ENCODE measurements at places on chromosomes 2 and 18.

GRCh38 chr18:48592540-48593171, 53.8 kb downstream of the CTIF start:
- DNase-seq, result no peak

GRCh38 chr2:162123806-162124758, 28.0 kb downstream of the GCG start:
- DNase-seq, result peak; percentile 43

GRCh38 chr2:21469564-21469963, 345.8 kb downstream of the TDRD15 start:
- DNase-seq, result no peak

DNA sequence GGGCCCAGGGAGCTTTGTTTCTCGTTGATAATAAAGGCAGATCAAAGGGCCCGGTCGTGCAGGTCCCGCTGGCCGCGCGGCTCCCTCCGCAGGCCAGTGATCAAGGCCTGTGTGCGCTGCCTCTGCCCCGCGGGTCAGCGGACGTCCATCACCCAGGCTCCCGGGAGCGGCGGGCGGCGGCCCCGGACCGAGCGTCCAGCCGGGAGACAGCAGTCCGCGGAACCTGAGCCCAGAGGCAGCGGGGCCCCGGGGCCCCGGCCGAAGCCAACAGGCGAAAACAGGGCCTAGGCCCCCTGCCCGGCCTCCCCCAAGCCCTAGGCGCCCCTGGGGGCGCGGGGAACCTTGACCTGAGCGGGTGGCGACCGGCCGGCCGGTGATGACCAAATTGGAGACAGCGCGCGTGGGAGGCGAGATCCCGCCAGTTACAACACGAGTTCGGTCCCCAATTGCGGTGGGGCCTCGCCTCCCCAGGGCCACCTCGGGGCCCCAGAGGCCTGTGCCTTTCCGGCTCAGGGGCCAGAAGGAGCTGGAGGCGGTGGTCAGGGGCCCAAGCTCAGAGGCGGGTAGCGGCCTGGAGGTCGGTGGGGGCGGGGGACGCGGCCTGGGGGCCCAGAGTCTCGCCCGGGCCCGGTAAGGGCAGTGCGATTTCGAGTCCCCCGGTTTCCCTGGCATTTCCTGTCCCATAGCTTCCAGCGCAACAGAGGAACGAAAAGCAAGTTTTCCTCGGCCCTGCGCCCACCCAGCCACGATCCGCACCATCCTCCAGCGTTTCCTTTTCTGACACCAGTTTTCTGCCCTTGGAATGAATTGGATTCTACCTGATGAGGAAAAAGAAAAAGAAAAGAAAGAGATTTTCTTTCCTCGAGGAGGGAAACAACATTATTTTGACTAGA, 5.9 kb downstream of the SP9 start:
- DNase-seq, result no peak

DNA sequence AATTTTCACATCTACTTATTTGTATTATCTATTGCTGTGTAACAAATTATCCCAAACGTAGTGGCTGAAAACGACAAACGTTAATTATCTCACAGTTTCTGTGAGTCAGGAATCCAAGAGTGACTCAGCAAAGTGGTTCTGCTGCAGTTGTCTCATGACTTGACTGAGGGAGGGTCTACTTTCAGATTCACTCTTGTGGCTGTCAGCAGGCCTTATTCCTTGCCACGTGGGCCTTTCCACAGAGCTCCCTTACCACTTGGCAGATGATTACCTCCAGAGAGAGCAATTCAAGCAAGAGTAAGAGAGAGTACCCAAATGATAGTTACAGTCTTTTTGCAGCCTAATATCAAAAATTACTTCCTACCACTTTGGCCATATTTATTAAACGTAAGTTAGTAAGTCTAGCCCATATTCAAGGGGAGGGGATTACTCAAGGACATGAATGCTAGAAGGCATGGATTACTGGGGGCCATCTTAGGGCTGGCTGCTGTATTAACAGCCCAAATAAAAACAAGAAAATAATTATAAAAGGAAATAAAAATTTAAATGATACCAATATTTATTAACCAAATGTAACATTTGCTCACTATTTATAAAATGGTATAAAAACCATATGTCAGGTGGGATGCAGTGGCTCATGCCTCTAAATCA, 48.7 kb upstream of the NBEAL1 start:
- peak; percentile 80 for DNase-seq

- no peak for DNase-seq
These were observed 240.2 kb downstream of the KCNS3 start for GRCh38 chr2:18118703-18119102.

GRCh38 chr2:126863336-126864015, 35.2 kb upstream of the TEX51 start:
- DNase-seq, result no peak

- DNase-seq, result no peak
These were observed 352.5 kb downstream of the ARHGAP15 start for GRCh38 chr2:143481733-143482132.

- no peak for DNase-seq
These were observed 71.9 kb downstream of the EPC2 start for GRCh38 chr2:148716378-148716920.

- no peak for DNase-seq
These were observed 65.9 kb upstream of the WIPF1 start for GRCh38 chr2:174663550-174663949.

- no peak for DNase-seq
These were observed 257.1 kb downstream of the HNMT start for GRCh38 chr2:138221358-138221757.

GRCh38 chr2:33013684-33014110, 66.9 kb downstream of the LTBP1 start:
- no peak for DNase-seq

DNA sequence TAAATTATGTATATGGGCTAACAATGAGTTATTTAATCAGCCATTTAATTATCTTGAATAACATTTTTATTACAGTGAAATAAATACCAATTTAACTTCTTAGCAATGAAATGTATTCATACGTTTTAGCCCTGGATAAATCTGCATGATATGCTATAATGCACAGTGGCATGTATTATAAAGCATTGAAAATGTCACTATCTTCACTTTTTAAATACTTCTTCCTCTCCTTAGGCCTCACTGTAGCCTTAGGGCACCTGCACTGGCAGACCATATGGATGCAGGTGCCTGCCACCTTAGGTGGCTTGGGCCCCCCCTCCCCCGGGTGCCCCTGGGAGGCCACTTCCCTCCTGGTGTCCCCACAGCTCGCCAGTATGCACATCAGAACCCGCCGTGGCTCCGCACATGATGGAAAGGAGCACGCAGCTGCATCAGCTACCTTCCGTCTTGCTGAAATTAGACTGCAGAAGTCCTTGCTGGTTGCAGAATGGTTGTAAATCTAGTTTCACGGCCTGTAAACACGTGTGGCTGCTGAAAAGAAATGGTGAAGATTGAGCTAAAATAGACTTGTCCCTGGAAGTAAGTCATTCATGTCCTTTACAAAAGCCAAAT, 56.7 kb downstream of the ADI1 start:
- DNase-seq, result no peak

DNA sequence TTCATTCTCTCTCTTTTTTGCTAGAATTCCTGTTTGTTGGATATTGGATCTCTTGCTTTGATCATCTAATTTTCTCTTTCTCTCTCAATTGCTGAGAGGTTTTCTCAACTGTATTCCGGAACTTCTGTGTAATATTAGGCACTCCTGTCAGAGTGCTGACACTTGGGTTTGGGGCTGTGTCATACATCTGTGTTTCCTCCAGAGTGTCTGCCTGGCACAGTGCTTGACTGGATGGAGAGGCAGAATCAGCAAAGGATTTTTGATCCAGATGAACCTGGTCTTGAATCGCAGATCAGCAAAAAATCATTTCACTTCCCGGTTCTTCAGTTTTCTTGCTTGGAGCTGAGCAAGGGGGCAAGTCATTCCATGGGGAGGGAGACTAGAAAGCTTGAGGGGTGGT, 87.7 kb upstream of the CXCR4 start:
- DNase-seq, result no peak

DNA sequence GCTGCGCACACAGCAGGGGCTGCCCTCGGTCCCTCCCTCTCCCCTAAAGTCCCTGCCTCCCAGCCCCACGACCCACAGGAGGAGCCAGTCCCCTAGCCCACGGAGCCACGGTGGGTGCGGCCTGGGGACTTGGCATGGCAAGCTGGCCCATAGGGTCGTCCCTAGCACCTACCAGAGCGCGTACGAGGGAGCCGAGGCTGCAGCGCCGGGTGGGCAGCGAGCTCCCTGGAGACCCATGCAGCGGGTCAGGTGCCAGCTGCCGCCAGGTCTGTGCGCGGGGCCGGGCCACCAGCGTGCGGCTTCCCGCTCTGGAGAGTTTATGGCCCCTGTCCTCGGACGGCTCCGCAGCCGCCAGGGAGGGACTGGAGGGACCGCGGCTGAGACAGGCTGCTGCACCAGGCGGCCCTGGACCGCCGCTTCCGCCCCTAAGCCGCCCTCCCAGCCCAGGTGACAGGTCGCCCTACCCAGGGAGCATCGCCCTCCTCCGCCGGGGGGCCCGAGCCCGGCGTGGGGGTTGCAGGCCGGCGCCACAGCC, 273.6 kb downstream of the CCDC74A start:
- DNase-seq, result no peak

DNA sequence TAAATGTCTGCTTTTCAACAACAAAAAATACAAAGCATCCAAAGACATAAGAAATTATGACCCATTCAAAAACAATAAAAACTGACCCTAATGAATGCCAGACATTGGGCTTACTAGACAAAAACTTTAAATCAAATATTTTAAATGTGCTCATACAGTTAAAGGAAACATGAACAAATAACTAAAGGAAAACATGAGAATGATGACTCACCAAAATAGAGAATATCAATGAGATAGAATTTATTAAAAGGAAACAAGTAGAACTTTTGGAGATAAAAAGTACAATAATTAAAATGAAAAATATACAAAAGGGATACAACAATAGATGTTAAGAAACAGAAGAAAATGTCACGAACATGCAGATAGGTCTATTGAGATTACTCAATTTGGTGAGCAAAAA, 110.6 kb downstream of the TRABD2A start:
- DNase-seq, result no peak

DNA sequence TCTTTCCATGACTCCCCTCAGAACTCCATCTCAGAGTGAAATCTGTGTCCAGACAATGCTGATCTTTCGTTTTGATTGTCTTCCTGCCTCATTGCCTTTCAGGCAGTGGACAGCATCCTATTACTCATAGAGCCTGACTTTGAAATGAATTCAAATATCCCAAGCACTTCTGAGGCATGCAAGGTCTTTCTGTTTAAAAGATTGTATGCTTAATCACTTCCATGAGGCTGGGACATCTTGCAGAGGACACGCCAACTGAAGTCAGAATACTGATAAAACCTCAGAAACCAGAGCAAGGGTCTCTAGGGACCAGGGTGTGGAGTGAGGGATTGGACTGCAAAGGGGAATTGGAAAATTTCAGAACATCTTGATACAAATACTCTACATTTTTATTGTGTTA, 836.5 kb upstream of the ID2 start:
- no peak for DNase-seq

DNA sequence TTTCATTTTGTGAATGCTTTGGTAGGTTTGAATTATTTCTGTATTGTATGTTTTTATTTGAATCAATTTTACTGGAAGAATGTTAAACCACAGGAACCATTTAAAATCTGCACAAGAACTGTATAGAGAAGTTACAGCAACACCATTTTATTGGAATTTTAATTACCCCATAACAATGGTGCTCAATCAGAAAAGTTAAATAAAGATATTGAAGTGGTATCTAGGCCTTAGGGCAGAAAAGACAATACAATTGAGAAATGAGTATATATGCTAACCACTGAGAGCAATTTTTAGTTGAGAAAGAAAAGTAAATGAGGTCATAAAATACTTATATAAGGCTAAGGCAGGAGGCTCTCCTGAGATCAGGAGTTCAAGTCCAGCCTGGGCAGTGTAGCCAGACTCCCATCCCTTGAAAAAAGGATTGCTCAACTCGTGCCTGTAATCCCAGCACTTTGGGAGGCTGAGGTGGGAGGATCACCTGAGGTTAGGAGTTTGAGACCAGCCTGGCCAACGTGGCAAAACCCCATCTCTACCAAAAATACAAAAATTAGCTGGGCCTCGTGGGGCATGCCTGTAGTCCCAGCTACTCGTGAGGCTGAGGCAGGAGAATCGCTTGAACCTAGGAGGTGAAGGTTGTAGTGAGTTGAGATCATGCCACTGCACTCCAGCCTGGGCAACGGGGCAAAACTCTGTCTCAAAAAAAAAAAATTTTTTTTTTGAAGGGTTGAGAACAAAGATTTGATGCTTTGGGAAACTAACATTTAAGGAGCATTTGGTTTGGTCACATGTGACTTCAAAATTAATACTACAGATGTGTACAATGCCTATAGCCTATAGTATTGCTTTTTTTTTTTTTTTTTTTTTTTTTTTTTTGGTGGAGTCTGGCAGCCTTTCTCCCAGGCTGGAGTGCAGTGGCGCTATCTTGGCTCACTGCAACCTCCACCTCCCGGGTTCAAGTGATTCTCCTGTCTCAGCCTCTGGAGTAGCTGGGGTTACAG, 212.9 kb upstream of the STON1 start:
- DNase-seq, result no peak
